Renal cortex interstitium (tissue), 15 donors: ENCODE measurements at places on chromosomes 3 and 15.

DNA sequence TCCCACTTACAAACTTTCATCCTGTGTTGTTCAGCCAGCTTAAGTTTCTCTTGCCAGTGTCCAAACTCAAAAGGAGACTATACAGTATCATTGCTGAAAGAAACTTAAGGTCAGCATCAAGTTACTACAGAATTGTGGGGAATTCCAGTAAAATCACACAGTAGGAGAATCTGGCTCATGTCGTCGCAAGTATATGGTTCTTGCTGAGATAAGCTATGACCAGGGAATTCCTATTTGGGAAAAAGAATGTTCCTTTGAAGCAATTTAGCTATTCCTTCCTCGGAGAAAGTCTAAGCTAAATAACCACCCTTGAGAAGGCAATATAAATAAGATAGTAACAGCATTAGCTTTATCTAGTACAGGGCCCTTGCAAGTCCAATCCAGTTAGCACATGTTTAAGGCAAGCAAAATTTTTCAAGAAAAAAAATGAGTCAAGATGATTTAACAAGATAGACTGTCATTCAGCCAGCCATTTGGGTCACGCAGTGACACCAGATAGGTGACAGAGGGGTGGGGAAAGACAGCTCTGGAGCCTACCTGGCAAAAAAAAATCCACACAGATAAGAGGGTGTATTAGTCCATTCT lies 78.2 kb upstream of the THBS1 start:
- no peak for DNase-seq

GRCh38 chr3:12351145-12351544 lies 62.3 kb downstream of the PPARG start:
- no peak for DNase-seq

DNA sequence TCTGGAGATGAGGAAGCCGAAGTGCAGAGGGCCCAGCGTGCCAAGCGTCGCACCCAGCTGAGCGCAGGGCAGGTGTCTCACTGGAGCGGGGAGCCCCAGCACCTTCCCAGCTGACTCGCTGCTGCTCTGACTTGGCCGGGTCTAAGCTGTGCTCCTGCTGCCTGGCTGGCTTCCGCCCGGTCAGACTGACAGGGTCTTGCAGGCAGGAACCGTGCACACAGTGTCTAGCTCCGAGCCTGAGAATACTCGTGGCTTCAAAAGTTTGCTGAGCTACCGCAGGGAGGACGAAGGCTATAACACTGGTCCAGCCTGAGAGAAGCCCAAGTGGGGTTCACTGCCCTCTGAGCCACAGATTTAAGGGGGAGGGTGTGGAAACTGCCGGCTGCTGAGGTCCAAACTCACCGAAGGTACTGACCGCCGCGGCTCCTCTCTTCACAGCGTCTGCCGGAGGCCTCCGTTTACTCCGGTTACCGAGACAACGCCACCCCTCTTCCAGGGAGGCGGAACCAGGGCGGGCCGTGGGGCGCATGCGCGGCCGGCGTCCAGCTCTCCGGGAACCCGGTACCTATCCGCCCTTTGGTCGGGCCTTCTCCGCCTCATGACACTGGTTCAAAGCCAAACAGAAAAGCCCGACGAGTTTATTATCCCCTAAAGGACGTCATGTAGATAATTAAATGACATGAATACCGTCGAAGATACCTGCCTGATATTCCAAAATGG lies at the start of gene CFAP44:
Gene CFAP44, minus strand, starts transcription at position 443 of the 720 bp plus-strand sequence. CDS start 7,829 bp downstream, outside the sequence.
- peak; percentile 73 for DNase-seq

- no peak for DNase-seq
Measured at GRCh38 chr3:112253301-112253971, 40.6 kb downstream of the SLC9C1 start.

GRCh38 chr3:38986901-38987300 lies 64.8 kb downstream of the SCN11A start:
- no peak for DNase-seq

DNA sequence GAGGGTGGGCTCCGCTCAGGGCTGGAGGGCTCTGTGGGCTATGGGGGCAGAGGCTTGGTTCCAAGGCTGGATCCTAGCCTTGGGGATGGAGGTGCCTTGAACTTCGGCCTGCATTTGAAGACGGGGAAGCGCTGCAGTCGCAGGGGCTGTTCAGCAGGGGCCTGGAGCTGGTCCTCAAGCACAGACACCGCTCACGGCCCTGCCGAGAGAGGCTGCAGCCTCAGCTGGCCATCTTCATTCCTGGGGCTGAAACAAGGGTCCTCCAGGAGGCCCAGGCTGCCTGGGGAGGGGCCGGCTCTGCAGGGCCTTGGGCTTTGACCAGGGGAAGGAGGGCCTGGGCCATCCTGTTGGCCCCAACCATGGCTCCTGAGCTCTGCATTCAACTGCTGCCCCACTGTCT lies 25.6 kb upstream of the PLXND1 start:
- no peak for DNase-seq

DNA sequence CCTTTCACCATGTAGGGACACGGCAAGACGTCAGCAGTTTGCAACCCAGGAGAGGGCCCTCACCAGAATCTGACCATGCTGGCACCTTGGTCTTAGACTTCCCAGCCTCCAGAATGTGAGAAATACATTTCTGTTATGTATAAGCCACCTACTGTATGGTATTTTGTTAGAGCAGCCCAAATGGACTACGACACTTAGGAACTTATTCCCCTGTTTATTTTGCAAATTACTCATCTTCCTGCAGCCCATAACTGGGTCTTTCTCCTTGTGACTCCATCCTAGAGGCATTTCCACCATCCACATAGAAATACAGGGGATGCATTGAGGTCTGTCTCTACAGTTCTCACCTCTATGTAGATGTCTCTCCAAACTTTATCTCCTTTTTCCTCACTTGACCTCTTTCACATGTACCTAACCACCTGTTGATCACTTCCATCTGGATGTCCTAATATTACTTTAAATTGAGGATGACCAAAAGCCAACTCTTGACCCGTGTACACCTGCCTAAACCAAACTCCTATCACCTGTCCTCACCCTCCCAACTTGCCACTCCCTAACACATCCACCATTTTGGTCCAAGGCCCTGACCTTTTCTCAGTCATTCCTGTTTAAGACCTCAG lies 406.0 kb upstream of the WNT5A start:
- no peak for DNase-seq

- no peak for DNase-seq
Measured at GRCh38 chr15:61653110-61653509, 407.1 kb downstream of the VPS13C start.

- DNase-seq, result no peak
Measured at GRCh38 chr3:30498587-30498967, 107.8 kb upstream of the TGFBR2 start.

GRCh38 chr15:58962662-58963565 lies 24.5 kb upstream of the RNF111 start:
- no peak for DNase-seq

- no peak for DNase-seq
Measured at GRCh38 chr3:36862076-36862755, 82.6 kb downstream of the TRANK1 start.

DNA sequence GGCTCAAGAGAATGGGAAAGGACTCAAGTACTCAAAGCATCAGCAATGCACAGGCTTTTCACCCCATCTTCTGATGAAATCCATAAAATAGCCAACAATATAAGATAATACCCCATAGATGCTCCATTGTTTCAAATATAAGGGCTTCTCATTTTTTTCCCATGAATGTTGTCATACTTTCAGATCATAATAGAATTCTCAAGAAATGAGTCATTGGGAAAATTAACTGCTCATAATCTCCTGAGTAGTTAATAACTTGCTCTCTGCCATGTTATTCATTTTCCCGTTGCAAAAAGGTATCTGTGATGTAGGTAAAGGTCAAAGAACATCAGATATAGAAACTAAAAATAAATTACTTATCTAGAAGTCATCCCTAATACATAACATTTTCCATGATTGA lies 121.9 kb downstream of the NSUN3 start:
- no peak for DNase-seq

DNA sequence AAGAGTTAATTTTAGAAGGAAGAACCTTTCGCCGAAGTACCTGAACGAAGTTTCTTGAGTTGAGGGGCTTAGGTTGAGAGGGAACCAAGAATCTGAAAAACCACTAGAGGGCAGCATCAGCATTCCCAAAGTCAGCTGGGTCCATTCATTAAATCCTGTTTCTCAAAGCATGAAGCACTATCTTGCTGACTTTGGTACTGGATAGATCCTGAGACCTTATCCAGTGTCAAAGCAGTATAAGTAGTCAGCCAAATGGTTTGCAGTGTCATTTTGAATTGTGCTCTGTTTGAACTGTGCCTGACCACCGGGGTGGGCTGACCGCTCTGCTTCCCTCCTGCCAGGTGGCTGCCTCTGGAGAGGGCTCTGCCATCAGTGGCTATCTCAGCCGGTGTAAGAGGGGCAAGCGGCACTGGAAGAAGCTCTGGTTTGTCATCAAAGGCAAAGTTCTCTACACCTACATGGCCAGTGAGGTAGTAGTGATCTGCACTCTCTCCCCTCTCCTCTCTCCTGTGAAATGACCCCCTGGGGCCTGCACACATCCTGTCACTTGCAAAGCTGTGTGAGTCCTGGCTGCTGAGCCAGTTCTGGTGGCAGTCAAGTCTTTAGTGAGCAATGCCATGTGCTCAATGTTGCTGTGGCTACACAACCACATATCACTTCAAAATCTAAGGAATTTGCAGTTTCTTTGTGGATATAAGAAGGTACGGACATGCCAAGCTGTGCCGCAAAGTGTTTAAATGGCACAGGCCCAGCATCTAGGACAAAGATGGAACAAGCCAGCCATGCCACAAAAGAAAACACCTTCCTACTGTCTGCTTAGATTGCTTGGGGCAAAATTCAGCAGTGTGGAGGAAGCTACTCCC lies 21.4 kb upstream of the NR2C2 start:
- DNase-seq, result peak; percentile 61

- no peak for DNase-seq
Measured at GRCh38 chr3:72391659-72392058, 456.6 kb downstream of the SHQ1 start.

DNA sequence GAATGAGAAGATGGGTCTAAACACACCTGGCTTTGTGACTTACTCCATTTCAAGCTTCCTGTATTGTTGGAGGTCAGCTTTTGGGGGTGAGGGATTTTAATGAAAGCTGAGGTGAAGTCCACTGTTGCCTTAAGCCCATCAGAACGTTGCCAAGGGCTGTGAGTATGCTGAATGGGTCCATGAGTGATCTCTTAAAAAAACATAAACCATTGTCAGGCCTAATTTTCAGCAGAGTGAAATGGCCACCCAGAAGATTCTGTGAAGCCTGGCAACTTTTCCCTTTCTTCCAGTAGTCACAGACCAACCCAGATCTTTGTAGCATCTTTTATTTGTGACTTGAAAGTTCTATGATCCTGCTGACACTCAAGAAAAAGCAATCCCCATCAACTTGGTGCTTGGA lies 87.0 kb downstream of the SMAD3 start:
- DNase-seq, result no peak

DNA sequence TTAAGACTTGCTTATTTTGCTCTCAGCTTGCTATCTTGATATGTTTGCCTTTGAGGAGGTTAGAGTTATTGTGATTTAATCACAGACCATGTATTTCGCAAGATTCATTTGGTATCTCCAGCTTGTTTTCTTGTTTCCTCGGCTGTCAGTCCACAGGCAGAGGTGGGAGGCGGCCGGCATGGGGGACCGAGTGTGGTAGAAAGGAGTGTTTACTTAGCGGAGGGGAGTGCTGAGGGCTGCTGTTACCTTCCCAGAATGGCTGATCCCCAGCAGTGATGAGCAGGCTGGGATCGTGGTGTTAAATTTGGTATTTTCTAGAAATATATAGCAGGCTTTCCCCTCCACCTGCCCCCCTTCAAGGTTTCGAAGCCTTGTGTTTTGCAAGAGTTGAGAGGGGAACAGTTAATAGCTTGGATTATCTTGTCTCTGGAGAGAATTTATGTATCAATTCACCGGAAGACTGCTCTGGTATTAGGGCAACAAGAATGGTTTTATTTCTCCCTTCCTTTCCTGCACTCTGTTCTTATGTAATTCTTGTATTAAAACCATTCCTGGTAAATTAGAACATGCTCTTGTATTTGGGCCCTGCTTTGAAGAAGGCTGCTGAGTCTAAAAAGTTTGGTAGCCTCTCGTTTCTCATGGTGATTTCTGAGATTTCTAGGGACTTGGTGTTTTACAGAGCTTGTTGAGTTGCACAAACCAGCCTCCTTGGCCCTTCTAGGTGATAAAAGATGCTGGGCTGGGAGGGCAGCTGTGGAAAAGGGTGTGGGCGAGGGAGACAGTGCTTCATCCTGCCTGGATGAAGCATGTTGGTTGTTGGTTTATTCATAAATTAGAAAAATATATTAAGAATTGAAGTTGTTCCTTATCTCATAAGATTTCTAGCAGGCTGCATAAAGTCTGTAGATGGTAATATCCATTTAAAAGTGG lies 151.4 kb downstream of the IGF1R start:
- no peak for DNase-seq

DNA sequence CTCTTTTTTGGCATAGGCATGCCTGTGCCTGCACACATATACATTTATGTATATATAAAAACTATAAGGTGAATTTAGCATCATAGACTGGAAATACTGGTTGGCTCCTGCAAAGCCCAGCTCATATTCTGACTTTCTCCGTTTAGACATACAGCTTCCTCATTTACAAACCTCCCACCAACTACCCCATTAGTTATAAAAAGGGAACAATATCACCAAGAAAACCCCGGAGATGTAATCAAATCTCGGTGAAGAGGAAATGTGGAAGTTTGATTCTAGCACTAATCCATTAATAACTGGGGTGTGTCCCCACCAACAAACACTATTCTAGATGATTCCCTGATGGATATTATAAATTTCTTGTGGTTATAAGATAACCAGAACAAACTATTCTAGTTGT lies 517.7 kb upstream of the TBL1XR1 start:
- DNase-seq, result no peak

- DNase-seq, result no peak
Measured at GRCh38 chr3:178329936-178330335, 206.3 kb upstream of the KCNMB2 start.

GRCh38 chr15:64883997-64884511 lies 27.6 kb upstream of the ANKDD1A start:
- no peak for DNase-seq

DNA sequence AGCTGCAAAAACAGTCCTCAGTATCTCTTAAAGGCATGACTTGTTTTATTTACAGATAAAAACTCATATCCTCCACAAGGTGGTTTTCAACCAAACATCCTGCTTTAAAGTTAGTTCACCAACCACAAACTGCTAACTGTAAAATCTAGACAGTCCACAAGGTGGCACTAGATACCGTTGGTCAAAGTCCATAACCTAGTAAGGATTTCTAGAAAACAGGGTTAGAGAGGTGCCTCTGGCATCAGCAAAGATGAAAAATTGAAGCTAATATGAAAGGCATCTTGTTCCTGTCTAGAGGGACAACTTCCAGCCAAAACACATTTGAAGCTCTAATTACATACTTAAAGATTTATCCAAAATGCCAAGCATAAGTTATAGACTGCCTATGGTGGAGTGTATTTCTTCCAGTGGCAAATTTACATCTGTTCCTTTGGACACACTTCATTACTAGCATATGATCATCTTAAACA lies 56.0 kb downstream of the ZMAT3 start:
- DNase-seq, result peak; percentile 72

- no peak for DNase-seq
Measured at GRCh38 chr3:154852515-154852914, 227.6 kb upstream of the MME start.
